ENCODE measurements at places on chromosomes 1 and 21. TPM values are rescaled to one million over a fixed set of nuclear protein-coding genes. Genes with fewer than 3 reads are reported as not detected.

DNA sequence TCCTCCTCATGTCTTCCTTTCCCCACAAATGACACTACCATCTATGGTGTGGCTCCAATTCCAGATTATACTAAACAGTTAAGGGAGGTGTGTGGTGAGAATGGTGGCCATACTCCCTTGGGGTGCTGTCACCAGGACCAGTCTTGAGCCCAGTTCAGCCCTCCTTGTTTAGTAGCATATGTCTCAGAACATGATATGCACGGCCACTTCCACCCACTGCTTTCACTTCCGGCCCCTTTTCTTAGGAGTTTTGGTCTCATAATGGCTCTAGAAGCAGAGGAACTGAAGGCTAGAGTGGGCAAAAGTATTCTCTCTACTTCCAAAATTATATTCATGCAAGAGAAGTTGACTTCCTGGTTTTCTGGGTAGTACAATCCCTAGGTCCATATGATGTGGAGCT, 45.3 kb upstream of the CACNA1E start:
- DNase-seq: no peak

DNA sequence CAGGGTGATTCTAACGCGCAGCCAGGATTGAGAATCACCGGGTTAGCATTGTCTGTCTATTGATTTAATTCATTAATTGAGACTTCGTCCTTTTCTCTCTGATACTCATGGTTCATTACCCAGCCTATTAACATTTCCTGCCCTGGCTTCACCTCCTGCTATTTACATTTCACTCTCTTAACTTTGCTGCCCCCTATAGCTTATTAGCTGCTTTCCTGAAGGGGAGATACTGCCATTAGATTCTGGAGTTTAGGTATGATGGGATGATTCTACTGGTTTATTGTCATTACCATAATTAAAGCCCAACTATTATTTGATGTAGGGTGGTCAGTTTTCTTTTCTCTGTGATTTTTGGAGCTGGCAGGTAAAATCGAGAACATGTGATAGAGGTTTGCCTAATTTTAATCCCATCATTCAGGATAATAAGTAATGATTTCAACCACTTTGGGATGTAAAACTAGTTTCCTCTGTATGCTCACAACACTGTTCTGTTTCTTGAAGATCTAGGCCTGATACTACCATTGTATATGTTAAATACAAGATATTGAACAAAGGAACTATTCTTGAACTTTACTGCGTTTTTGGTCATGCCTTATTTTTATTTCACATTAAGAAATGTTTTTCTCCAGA, 6.4 kb downstream of the PPP2R5A start:
- DNase-seq: peak; percentile 32

- no peak for DNase-seq
Observed at GRCh38 chr1:244339776-244340175, 111.9 kb downstream of the ADSS2 start.

DNA sequence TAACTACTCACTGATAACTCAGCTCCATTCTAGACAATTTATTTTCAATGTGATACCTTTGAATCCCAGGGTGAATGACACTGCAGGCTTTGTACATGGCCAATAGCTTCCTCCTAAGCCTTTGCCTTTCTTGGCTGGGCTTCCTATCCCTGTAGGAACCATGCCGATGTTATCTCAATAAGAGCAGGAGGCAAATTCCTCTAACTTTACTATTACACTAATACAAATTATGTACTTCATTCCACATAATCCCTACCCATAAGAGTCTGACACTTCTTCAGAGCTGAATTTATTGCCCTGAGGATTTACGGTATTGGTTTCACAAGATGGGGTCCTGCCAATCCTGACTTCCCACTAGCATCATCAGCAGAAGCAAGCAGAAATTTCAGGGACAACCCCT, 14.0 kb downstream of the TGFBR3 start:
- no peak for DNase-seq

DNA sequence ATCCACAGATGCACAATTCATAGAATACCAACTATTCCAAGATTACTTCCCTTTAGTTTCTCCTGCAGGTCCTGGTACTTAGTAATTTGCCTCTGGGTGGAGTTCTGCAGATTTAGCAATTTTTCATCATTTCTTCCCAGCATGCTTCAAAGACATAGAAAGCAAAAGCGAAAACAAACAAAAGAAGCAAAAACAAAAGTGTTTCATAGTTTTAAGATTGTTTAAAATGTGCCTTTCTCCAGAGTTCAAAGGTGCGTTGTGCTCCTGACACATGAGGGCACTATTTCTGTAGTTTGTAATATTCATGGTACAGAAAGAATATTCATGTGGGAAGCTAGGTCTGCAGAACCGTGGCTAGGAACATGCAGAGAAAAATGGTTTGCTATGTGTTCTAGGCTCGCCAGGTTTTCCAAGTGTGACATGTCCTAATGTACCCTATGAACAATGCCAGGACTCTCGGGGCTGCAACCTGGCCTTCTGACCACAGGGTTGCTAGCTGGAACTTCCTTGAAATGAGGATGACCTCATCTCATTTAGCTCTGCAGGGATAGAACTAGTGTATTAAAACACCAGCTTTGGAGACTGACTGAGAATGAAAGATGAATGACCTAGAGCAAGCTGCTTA, 30.0 kb upstream of the RCSD1 start:
- DNase-seq: no peak

DNA sequence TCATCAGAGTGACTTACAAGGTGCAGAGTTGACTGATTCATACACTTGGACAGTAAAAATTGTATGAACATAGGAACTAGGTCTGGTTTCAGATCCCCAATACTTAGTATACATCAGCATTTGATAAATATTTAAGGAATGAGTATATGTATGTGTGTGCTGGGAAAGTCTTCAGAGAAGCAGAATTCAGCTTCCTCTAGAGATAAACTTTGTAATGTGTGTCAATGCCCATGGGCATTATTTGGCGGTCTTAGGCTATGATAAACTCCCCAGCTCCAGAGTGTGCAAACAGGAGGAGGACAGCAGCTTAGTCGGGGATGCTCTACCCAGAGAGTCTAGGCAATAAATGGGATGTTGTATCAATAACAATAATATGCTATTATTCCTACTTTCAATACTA, 2.9 kb upstream of the CAMK1G start:
- DNase-seq: no peak

DNA sequence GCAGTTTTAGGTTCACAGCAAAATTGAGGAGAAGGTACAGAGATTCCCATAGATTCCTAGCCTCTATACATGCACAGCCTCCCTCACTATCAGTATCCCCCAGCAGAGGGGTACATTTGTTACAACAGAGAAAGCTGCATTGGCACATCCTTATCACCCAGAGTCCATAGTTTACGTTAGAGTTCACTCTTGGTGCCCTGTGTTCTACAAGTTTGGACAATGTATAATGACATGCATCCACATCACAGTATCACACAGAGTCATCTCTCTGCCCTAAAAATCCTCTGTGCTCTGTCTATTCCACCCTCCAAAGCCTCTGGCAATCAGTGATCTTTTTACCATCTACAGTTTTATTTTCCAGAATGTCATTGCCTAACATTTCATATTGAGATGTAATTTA, 22.3 kb upstream of the RGS16 start:
- no peak for DNase-seq

DNA sequence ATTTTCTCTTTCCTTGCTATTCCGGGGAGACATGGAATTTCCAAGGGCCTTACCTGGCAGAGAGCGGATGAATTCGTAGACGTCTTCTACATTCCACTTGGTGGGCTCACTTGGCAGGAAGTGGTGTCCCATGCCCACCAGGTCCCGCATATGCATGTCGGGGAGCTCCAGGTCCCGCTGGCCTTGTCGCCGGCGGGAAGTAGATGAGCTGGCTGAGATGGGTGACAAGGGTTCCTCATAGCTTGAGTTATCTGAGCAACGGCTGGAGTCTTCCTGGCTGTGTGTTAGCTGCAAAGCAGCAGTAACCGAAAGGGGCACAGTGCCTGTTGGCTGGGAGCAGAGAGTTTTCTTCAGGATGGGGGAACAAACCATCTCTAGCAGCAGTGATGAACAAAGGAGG, 7.9 kb upstream of the A3GALT2 start:
- DNase-seq: no peak

DNA sequence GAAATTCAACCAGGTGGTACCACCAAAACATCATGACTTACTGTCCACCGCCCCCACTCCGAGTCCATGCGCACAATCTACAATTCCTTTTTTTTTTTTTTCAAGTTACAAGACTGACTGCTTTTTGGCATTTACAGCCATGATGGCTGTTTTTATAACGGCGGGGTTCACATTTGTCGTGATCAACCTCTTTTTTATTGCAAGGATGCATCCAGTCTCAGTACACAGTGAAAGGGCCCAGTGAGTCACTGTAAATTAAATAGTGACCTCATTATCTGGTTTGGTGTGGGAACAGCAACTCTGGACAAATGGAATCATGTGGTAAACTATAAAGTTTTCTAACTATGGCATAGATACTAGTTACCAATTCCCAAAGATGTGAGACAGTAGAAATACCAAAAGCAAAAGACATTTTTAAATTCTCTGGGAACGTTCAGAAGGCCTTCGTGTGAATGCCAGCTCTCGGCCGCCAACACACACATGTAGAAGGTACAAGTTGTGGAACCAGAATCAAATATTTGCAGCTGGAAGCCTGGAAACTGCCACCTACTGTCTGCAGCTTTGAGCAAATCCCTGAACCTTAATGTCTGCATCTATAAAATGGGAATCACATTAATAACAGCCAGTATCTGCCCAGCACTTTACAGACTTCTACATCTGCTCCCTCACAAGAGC, 4.9 kb downstream of the GLIS1 start:
- DNase-seq: no peak

- DNase-seq: peak; percentile 7
Observed at GRCh38 chr1:155499953-155500639, 62.5 kb downstream of the ASH1L start.

GRCh38 chr1:169090308-169090899, 16.1 kb upstream of the ATP1B1 start:
- no peak for DNase-seq

DNA sequence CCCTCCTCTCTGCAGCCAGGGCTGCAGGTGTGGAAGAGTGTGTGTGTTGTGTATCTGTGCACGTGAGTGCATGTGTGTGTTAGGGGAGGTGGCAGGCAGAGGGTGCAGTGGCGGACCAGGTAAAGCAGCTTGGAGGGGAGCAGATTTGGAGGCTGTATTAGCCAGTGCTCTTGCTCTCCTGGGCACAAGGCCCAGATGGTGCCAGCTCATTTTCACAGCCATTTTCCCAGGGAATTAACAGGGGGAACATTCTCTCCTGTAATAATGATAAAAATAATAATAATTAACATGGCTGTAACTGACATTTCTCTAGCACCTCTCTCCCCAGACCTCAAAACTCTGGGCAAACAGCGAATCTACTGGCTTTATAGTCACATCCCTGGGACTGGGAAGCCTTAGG, 43.6 kb downstream of the LRRN2 start:
- no peak for DNase-seq

- no peak for DNase-seq
Observed at GRCh38 chr1:199157494-199157893, 518.7 kb downstream of the PTPRC start.

- DNase-seq: no peak
Observed at GRCh38 chr1:38123356-38124135, 77.0 kb upstream of the POU3F1 start.

- no peak for DNase-seq
Observed at GRCh38 chr1:100699744-100700143, 19.8 kb upstream of the VCAM1 start.

DNA sequence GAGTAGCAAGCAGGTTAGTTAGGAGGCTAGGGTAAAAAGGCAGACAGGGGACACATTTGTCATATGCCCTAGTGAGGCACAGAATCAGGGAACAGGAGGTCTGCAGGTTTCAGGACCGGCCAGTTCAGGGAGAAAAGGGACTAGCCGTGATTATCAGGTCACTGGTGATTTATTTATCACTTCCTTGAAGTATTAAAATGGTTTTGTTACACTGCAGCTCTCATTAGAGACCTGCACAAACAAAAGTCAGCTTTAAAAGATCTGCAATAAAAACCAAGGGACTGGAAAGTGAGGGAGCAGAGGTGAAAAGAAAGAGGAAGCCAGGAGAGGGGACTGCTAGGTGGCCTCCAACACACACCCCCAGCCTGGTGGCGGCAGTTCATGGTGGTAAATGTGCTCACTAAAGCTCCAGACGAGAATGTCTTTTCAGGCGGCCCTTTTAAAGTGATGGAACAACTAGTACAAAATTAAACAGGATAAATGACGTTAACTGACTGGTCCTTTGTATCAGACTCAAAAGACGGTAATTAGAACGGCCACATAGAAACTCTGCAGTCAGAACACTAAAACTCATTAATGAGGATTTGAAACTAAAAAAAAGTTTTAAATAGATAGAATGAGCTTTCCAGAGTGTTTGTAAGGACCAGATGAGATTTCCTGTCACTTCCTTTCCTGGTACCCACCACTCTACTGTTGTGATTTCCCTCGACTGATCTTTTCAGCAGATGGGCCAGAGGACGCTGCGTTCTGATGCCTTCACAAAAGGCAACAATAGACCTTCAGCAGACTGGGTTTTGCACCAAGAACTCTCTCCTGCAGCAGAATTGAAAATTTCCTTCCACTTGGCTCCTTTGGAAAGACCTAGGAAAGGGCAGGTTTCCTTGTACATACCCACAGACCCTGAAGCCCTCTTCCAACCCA, 136.8 kb downstream of the NTPCR start:
- DNase-seq: no peak

GRCh38 chr1:225250432-225250831, 177.4 kb downstream of the LBR start:
- DNase-seq: no peak

DNA sequence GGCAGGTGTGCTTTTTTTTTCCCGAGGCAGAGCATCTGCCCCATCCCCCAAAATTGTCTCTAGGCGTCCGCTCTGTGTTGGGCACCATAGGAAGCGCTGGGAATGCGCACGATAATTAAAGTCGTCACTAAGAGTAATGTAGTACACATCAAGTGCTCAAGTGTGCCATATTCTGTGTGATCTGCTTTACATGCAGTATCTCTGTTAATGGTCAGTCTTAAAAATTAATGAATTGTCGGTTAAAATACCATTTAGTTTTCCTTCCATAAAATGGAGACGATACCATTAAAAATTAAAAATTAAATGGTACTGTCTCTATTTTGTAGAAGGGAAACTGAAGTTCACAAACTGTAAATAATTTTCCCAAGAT, 544 bp upstream of the CCT8 start:
- DNase-seq: no peak

GRCh38 chr1:173175514-173176145, 31.5 kb downstream of the TNFSF4 start:
- DNase-seq: no peak

- no peak for DNase-seq
Observed at GRCh38 chr21:35291034-35291433, 241.9 kb upstream of the RUNX1 start.

KRTAP19-1 gene
- polyA plus RNA-seq: not detected

FLG2 gene
- 0.06 TPM for polyA plus RNA-seq

AQP10 gene
- 0.37 TPM for polyA plus RNA-seq

F13B gene
- polyA plus RNA-seq: not detected

ESRRG gene
- 51.9 TPM for polyA plus RNA-seq

CTPS1 gene
- 26.8 TPM for polyA plus RNA-seq

SHISAL2A gene
- polyA plus RNA-seq: 1.2 TPM

HSPG2 gene
- polyA plus RNA-seq: 222 TPM

C4BPA gene
- 0.49 TPM for polyA plus RNA-seq

AVPR1B gene
- polyA plus RNA-seq: 1.1 TPM

PUM1 gene
- 117 TPM for polyA plus RNA-seq

HSD3B2 gene
- 1.3 TPM for polyA plus RNA-seq

CLCA1 gene
- polyA plus RNA-seq: not detected
